ENCODE measurements at places on chromosomes 13 and 19.

- DNase-seq, result no peak
These were observed 1.2 kb downstream of the MKNK2 start for GRCh38 chr19:2049741-2050348.

DNA sequence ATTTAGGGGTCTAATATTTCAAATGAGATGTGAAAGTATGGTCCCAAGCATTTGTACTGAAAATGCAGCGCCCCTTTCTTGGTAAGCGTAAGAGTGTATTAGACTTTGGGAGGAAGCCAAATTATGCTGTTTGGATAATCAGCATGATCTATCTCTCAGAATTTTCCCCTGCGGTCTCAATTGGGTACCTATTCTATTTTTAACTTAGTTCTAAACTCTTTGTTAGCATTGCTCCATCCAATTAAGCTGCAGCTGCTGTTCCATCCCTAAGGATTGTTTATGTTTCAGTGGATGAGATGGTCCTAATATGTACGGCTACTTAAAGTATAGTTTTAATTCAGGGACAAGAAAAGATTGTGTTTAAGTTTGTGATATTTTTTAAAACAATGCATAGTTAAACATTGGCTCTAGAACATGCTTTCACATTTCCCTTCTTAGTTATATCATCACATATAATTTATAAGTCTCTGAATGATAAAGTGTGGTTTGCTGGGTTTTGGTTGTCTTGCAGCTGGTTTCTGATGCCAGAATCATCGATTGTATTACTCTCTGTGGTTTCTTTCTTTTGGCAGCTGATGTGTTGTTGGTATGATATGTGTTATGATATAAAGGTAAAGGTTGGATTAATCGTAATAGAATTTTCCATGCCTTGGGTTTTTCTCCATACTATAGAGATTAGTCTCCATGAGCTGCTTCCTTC lies 15.0 kb downstream of the POLR1D start:
- no peak for DNase-seq

- DNase-seq, result no peak
These were observed 4.8 kb upstream of the ZNF536 start for GRCh38 chr19:30367421-30367820.

GRCh38 chr19:1266129-1266915 lies 2.8 kb upstream of the CIRBP start:
- DNase-seq, result peak; percentile 92

DNA sequence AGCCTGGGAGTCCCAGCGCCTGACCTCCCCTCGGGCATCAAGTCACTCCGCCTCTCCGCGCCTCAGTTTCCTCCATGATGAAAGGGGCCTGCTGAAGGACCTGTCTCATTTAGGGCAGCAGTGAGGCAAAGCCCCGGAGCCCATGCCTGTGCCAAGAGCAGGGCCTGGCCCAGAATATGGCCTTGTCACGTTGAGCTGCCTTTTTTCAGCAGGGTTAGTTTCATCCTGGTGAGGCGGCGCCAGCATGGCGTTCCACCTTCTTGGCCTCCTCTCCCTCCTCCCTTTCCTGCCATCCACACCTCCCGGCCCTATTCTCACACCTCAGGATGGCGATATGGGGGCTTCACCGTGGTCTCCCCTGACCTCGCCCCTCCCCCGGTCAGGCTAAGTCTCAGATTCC lies 30.2 kb downstream of the PAK4 start:
- no peak for DNase-seq

GRCh38 chr13:71644579-71644978 lies 222.4 kb downstream of the DACH1 start:
- no peak for DNase-seq

DNA sequence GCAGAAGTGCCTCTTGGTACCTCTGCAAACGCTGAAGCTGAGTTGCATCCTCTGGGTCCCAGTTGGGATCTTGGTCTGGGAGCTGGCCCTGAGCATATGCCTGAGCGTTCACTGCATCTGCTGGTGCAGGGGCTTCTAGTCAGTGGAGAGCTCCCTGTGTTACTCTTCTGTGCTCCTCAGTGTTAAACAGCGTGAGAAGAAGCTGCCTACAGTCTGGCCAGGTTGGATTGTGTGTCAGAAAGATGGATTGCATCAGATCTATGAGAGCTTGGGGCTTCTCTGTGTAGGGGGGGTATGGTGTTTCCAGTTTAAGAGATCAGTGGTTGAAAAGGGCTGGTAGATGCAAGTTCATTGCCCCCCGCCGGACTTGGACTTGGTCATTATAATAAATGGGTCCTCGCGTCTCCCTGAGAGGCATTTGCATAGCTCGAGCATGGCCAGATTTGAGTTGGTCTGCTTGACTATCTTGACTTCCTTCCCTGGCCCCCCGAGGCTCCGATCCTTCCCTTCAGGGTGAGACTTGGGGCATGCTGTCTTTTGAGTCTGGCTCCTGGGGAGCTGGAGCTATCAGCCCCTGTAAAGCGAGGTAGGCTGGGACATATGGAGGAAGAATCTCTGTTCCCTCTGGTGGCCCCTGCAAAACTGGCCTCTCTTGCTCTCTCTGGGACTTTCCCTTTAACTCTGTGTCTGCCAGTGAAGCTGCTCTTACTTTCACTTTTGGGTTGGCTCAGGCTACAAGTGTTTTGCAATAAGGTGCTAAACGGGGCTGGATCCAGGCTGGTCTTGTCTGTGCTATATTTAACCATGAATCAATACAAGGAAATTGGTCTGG lies 52.9 kb downstream of the OR10H4 start:
- DNase-seq, result no peak

- no peak for DNase-seq
These were observed 903.0 kb upstream of the ATXN8OS start for GRCh38 chr13:69204620-69205019.

- DNase-seq, result no peak
These were observed 87.6 kb upstream of the MBNL2 start for GRCh38 chr13:97134364-97135095.

DNA sequence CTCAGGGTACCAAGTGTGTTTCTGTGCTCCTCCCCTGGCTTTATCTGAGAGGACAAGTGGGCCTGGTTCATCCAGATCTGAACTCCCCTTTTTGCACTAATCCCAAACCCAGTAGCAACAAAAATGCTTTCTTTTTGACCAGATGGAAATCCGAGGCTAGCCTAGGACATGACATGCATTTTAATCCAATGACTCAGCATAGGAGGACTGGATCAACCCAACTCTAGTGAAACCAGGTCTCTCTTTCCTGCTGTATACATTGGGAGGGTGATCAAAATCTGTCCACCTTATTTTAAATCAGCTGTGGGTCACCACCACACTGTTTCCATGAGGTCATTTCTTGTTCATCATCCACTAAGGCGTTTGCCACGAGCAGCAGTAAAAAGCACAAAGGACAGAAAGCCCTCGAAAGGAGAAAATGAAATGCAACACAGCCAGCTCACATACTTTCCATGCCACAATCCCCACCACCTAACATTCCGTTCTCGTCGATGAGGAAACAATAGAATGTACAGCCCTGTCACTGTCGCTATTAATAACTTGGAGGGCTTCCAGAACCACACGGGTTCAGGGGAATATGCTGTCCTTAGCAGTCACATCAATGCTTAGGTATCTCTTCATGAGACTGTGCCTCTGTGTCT lies 543.0 kb downstream of the IRS2 start:
- no peak for DNase-seq

GRCh38 chr19:2987797-2988196 lies 10.4 kb downstream of the TLE6 start:
- no peak for DNase-seq

- no peak for DNase-seq
These were observed 10.8 kb downstream of the CRYL1 start for GRCh38 chr13:20514866-20515265.

- peak; percentile 32 for DNase-seq
These were observed 816 bp downstream of the SPRED3 start for GRCh38 chr19:38389101-38389925.

GRCh38 chr13:38759390-38759789 lies 72.5 kb downstream of the FREM2 start:
- no peak for DNase-seq

GRCh38 chr19:15187026-15188007 lies 13.5 kb downstream of the NOTCH3 start:
- DNase-seq, result no peak

- peak; percentile 9 for DNase-seq
These were observed 57.9 kb upstream of the VSTM2B start for GRCh38 chr19:29467824-29468401.

- DNase-seq, result no peak
These were observed 145.8 kb downstream of the KDM4B start for GRCh38 chr19:5114727-5115126.
